Central memory CD4-positive, alpha-beta T cell (primary cell): ENCODE measurements at places on chromosomes 13 and 19.

DNA sequence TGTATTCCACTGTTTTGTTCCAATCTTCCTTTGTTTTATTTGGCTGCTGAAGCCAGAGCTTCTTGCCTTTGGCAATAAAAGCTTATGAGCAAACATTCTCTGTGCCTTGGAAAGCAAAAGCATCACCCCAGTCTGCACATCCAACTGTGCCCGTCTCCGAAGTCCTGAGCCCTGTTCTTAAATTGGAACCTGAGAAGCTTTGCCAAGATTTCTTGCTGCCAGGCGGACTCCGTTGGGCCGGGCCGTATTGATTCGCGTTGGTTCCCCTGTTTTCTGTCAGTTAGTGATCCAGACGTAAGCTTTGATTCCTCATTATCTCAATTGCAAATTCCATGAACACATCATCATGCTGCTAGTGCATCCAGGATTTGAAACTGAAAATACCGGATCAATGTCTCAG, 793.0 kb downstream of the OLFM4 start:
- DNase-seq: no peak

GRCh38 chr19:7450243-7451223, 38.3 kb downstream of the PEX11G start:
- DNase-seq: no peak

- no peak for DNase-seq
These were observed 2.9 kb upstream of the GPR18 start for GRCh38 chr13:99261059-99261458.

DNA sequence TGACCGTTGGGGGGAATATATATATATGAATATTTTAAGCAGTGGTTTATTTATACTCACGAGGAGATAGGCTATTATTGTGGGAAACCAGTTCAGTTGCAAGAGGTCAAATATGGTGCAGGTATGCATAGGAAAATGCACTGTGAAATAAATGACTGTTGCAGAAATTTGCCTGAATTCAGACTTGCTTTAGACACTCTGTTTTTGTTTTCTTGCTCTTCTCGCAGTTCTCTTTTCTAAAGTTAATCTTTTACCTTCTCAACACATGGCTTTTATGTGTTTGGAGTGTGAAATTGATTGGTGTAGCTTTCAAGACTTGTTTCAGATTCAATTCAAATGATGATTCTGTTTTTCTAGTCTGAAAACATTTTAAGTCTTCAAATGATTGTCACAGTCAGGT, 109.7 kb downstream of the LRCH1 start:
- no peak for DNase-seq

DNA sequence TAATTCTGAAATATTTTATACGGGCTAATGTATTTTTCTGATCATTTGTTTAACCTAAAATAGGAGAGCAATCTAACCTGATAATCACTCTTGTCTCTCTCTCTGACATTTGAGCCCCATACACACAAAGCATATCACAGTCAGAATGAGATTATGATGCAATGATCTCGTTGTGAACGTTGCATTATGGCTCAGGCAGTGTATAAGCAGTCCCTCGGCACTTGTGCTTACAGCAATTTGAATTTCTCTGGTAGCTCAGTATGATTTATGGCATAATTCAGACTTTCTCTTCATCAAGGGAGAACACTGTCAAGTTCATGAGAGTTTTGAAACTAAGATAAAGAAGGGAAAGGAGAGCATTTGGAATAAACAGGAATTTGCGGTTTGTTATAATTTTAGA, 256.1 kb downstream of the DACH1 start:
- DNase-seq: no peak

DNA sequence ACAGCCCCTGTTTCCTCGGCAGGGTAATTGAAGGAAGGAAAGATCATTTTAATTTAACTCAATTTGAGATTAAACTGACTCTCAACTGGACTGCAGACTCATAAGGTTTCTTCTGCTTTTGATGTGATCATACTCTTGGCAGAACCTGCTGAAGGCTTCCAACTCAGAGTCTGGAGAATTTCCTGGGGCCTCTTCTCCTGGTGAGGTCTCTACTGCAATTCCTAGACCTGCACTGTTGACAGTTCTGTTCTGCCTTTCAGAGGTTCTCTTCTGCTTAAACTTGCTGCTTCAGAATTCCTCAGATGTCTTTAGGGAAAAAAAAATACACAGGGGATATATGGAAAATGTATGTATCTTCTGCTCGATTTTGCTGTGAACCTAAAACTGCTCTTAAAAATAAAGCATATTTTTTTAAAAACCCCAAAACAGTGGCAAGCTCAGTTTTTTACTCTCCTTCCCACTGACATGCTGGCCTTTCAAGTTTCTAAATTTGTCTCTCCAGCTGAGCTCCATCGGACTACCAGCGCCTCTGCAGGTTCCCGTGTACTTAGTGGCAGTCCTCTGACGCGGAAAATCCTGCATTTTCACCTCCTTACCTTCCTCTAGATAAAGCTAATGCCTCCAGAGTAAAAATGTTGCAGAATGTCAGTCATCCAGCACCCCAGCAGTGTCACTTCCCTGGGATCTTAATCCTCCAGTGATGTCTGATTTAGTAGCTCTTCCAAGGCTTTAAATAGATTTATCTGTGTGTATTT, 733.5 kb upstream of the SGCG start:
- DNase-seq: no peak

DNA sequence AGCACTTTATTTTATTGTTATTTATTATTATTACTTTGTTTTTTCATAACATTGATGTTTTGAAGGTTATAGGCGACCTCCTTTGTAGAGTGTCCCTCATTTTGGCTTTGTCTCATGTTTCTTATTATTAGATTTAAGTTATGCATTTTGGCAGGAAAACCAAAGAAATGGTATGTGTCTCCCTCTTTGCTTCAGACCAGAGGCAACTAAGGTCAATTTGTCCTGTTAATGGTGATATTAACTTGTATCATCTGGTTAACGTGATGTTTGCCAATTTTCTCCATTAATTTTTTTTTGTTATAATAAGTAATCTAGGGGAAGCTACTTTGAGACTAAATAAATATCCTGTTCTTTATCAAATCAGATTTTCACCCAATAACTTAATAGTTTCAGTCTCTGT, 3.8 kb upstream of the TMEM91 start:
- no peak for DNase-seq

DNA sequence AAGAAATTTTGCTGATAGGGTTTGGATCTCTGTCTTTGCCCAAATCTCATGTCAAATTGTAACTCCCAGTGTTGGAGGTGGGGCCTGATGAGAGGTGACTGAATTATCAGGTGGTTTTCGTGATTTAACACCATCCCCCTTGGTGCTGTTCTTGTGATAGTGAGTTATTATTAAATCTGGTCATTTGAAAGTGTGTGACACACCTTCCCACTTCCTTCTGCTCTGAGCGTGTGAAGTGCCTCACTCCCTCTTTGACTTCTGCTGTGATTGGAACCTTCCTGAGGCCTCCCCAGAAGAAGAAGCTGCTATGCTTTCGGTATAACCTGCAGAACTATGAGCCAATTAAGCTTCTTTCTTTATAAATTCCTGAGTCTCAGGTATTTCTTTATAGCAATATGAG, 632.0 kb downstream of the SLITRK5 start:
- DNase-seq: no peak

GRCh38 chr19:49570997-49571676, 9.2 kb downstream of the NOSIP start:
- no peak for DNase-seq

GRCh38 chr19:30719189-30719998, 347.2 kb downstream of the ZNF536 start:
- DNase-seq: no peak

GRCh38 chr13:87452281-87452680, 218.9 kb upstream of the SLITRK5 start:
- no peak for DNase-seq

DNA sequence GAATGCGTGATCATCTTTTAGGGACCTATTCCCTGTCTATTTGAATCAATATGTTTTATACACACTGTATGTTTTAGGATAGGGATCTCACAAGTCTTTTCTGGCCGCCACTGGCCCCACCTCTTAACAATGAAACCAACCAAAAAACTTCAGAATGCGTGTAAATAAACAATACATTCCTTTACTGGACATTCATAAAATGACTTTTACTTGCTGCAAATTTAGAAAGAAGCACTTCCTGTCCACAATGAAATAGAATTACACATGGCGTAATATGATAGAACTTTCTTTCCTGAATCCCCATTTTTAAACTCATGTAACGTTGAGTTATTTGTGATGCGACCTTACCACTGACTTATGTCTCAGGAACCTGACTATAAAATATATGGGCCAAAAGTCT, 233.6 kb downstream of the SLITRK6 start:
- no peak for DNase-seq

GRCh38 chr19:3065675-3066357, 3.5 kb upstream of the TLE5 start:
- no peak for DNase-seq

- DNase-seq: no peak
These were observed 76.0 kb downstream of the KCTD15 start for GRCh38 chr19:33872445-33873320.

DNA sequence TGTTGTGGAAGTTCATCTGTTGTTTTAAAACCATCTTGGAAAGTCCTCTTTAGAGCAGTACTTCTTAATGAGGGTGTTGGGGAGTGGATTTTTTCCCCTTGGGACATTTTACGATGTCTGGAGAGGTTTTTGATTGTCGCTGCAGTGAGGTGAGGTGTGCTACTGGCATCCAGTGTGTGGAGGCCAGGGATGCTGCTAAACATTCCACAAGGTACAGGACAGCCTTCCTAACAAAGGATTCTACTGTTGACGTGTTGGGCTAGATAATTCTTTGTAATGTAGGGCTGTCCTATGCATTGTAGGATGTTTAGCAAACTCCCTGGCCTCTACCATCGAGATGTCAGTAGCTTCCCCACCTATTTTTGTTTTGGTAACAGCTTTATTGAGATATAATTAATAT, 33.3 kb downstream of the NAA16 start:
- DNase-seq: no peak

- peak; percentile 34 for DNase-seq
These were observed 13.7 kb downstream of the WBP4 start for GRCh38 chr13:41075034-41075433.

DNA sequence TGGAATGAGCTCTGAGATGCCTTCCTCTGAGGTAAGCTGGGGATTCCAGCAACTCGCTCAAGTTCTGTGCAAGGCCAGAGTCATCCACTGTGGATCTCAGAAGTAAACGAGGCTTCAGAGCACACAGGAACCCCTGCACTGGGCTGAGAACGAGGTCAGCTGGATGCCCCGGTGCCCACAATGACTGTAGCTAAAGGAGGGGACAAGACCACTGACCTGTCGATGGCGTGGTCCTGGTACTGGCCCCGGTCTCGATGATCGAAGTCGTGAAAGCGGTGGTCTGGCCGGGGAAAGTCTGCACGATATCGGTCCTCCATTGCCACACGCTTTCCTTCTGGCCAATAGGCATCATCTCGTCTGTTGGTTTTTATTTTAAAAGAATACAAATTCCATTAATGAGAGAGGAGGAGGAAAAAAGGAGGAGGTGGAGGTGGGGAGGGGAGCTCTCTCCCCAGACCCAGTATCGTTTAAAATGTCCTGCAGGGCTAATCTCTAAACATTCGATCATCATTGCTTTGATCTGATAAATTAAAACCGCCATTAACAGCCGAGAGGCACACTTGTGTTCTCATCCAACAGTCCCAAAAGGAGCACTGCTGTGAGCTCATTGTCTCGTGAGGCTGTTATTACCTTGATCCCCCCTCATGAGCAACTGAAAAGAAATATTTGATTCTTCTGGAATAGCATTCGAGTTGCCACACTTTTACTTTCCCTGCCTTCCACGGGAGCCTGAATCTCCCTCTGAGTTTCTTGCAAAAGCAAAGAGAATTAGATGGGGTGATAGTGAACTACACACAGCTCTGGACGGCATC, 25.0 kb upstream of the TINCR start:
- no peak for DNase-seq

- DNase-seq: no peak
These were observed 129.9 kb downstream of the RNF17 start for GRCh38 chr13:24893863-24894262.

GRCh38 chr13:39284801-39285388, 246.6 kb downstream of the NHLRC3 start:
- no peak for DNase-seq

- no peak for DNase-seq
These were observed 5.4 kb upstream of the ARGLU1 start for GRCh38 chr13:106573284-106573846.

DNA sequence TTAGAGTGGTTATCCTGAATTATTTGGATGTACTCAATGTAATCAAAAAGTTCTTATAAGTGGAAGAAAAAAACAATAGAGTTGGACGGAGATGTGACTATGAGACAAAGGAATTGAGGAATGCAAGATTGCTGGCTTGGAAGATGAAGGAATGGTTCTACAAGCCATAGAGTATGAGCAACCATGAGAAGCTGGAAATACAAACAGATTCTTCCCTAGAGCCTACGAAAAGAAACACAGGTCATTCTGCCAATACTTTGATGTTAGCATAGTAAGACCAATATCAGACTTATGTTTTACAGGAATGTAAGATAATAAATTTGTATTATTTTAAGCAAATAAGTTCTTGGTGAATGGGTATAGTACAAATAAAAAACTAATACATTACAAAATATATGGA, 249.2 kb downstream of the DIAPH3 start:
- no peak for DNase-seq

- DNase-seq: no peak
These were observed 844.8 kb downstream of the PCDH17 start for GRCh38 chr13:58476206-58476918.

DNA sequence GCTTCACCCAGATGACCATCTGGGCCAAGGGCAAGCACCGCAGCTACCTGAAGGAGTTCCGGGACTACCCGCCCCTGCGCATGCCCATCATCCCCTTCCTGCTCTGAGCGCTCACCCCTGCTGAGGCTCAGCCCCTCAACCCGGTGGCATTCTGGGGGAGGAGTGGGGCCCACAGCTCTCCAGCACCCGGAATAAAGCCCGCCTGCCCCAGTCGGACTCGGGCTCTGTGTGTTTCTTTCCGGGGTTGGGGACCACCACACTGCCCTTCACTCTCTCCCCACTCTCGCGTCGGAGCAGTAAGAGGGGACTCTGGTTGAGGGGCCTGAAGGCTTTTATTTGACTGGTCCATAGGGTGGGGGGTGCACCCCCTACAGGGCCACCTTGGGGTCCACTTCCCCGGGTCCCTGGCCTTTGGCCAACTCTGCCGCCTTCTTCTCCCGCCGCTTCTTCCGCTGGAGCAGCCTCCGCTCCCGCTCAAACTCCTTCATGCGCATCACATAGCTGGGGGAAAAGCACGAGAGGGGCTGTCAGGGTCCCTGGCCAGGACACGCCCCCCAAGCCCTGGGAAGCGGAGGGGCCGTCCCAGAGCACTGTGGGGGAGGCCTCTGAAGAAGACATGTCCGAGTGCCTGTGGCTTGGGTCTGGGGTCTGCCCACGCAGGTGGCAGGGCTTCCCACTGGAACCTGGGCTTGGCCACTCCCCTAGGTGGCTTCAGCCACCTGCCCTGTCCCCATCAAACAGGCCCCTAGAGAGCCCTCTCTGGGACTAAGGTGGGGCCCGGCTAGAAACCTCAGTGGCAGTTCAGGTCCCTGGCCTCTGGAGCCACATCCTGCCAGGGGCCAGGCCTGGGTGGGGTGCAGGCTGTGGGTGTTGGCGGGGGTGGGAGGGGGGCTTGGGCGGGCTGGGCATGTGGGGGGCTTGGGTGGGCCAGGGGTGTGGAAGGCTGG, 5.8 kb downstream of the NDUFB7 start:
- no peak for DNase-seq
